ENCODE measurements at places on chromosomes 1 and 21. TPM values are rescaled to one million over a fixed set of nuclear protein-coding genes. Genes with fewer than 3 reads are reported as not detected.

DNA sequence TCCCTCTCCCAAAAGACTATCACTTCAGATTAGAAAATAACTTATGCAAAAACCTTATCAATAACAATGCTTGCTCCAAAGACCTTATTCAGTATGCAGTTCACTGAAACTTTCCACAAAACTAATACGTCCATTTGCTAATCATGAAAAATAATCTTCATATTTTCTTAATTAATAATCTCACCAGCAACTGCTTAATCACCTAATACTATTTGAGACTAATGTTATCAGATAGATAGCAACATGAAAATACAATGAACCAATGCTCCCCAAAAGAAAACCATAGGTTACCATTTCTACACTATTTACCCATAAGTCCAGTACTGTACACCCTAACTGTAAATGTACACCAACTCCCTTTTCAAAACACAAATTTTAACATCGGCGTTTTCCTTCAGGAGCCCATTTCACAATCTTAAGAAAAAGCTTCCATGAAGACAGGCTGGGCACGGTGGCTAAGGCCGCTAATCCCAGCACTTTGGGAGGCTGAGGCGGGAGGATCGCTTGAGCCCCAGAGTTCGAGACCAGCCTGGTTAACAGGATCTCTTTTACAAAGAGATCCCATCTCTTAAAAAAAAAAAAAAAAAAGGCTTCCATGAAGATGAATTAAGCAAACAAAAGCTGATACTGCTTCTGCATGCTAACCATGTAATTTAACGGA, 1.7 kb downstream of the GNB1 start:
- no peak for DNase-seq

DNA sequence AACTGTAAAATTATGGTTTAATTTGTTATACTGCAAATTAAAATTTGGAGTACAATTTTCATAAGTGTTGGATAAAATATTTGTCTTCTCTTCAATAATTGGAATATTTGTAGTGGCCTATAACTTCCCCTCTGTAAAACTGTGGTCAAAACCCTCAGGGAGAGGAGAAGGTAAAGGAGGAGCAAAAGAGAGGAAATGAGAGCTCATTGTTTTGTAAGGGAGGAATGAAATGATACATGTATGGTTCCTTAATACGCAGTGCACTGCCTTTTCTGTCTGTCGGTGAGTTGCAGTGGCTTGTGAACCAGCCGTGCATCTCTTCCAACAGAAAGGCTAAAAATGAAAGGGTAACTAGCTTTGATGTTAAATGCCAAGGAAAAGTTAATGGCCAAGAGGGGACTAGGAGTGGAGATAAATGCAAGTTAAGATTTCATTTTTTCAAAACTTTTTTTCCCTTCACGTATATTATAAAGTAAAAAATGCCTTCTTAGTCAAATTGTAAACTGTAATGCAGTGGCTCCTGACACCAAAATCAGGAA, 26.4 kb downstream of the LRRC8D start:
- DNase-seq = no peak

GRCh38 chr21:43717967-43718871, 710 bp upstream of the PDXK start:
- peak; percentile 73 for DNase-seq

- no peak for DNase-seq
These were observed 72.1 kb downstream of the SKI start for GRCh38 chr1:2300004-2300771.

- no peak for DNase-seq
These were observed 1.8 kb downstream of the PTBP2 start for GRCh38 chr1:96723377-96723776.

DNA sequence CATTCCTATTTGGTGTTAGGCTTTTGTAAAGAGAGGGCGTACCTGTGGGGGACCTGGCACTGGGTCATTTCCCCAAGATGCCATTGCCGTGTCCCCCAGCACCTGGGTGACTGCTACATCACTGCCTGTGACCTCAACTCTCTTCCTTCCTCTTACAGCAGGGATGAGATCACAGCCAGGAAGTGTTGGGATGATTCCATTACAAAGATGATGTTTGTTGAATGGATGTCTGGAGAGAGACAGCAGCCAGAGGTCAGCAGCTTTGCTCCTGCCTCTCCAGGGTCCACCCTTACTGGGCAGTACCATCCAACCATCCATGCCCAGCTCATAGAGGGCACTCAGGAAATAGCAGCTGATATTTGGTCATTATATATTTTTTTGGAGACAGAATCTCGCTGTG, 35.1 kb downstream of the TMEM51 start:
- DNase-seq = no peak

DNA sequence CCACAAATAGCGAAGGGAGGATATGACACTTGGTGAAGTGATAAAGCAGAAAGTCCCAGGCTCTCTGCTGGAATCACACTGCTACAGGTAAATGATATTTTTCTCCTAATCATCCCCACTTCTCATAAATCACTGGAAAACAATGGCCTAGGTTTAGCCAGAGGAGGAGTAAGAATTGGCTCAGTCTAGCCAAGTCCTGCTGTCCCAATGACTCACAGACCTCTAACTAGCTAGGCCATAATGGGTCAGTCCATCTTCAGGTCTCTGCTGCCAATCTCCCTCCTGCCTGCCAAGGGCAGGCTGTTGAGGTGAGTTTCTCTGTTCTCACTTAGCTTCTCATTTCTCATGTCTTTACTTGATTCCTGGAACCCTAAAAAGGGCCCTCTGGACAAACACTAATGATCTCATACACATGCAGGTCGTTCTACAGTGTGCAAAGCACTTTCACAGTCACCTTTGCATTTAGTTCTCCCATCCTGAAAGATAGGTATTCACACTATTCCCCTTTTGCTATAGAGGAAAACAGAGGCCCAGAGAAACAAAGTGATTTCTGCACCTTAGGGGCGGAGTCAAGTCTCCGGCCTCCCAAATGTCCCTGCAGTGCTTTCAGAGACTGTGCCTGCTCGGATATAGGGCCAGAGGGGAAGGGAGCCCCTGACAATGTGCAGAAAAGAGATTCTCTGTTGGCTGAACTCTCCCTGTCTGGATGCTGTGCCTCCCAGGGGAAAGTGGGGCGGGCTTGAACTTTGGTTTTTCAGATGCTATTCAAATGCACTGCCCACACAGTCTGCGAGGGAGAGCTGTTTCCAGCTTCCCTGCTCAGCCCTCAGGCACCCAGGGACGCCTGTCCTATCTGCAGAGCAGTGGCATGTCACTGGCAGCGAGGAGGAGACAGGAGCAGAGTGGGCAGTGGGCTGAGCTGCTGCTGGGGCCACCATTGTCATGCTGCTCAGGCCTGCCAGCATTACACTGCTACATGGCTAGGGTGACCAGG, 3.9 kb upstream of the CDK18 start:
- peak; percentile 75 for DNase-seq

DNA sequence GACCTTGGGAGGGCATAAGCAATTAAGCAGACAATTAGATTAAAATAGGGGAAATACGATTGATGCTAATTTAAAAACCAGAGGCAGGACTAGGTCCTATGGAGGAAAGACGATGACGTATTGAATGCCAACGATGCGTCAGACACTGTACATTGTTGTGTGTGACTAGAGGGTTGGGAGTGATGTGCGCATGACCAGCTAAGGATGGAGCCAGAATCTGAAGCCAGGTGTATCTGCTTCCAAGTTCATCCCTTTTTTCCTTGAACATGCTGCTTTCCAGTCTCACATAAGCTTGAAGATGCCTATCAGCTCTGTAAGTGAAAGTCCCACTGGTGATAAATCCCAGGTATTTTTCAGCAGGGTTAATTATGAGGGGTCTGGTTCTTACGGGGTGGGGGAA, 576.2 kb downstream of the MATN1 start:
- no peak for DNase-seq

DNA sequence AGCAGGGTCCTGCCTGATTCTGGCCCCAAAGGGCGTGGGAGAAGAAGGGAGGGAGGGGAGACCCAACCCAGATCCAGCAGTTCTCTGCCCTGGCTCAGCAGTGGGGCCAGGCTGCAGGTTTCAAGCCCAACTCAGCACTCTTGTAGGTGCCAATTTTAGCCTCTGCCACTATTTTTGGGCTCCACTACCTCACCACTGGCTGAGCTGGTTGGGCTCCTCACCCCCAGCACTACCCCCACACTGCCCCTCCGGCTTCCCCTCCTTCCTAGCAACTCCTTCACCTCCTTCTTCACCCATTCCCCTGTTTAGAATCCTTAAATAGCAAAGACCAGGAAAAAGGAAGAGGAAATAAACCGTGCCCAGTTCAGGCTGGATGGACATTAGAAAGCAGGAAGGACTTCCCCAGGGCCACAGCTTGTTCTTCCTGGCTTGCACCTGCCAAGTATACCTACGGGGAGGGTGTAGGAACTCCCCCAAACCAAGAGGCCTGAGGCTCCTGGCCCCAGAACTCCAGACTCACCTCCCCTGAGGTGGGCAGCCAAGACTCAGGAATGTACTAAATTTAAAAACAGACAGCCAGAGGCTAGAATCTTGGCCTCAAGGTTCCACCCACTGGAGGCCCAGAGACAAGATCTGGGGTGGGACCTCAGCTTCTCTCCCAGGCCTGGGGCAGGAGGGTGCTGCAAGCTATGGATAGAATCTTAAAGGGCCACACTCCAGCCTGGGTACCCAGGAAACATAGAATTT, 1.4 kb upstream of the ARHGEF2 start:
- no peak for DNase-seq

- no peak for DNase-seq
These were observed 70.2 kb downstream of the BACH1 start for GRCh38 chr21:29368906-29369305.

- DNase-seq = no peak
These were observed 84.1 kb downstream of the TM2D1 start for GRCh38 chr1:61640531-61641530.

DNA sequence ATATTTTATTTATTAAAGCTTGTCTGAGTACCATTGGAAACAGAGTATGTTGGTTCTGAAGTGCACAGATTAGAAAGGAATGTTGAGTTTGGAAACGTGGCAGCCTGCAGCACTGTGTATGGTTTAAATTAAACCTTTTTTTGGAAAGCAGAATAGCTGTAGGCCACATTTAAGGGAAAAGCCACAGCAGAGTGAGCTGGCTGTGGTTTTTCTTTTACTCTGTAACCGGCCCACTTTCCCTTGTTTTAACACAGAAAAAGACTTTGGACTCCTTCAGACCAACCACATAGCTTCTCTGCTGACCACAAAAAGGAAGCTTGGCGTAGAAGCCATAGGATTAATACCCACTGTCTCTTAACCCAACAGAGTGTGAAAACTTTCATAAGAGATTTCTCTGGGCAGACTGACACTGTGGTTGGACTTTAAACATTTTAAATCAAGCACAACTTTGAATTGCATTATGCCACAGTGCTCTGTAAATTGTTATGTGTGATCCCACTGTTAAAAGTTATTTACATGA, 75.2 kb downstream of the NFIA start:
- peak; percentile 49 for DNase-seq

DNA sequence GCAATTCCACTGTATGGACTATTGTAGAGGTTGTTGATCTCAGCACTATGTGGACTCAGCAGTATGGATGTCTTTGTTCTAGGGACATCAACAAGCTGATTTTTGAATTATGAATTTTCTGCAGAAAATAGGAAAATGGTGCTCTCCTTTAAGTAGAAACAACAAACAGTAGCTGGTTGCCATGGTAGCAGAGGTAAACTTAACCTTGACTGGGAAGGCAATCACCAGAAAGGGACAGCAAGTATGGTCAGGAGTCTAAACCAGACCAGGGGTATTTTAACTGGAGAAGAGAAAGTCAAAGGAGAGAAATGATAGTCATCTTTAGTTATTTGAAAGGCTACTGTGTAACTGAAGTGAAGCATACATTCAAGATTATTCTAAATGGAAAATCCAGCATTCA, 22.3 kb downstream of the WLS start:
- no peak for DNase-seq

GRCh38 chr1:12528021-12528852, 89.8 kb downstream of the DHRS3 start:
- DNase-seq = no peak

DNA sequence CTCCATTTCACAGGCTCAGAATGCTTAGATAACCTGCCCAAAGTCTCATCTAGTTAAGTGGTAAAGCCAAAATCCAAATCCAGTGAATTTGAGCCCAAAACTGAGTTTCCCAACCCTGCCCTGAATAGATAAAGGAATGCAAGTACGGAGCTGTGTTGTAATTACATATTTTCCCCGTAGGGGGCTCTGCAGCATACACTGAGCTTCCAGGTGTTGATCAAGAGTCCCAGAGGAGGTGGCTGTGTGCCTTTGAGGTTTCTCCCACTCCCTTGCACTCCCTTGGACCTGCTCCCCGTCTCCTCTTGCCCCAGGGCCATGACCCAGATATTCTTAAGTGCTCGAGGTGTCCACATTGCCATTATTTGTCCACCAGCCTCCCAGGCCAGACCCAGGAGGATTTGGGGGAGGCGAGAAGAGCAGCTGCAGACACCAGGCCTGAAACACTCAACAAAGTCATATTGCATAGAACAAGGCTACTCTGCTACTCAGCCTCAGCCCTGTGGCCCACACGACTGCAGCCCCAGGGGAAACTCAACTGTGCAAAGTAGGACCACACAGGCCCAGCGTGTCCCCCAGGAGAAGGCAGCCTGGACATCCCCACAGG, 18.4 kb upstream of the LY9 start:
- peak; percentile 21 for DNase-seq

ELAPOR1 gene
- polyA plus RNA-seq = 1.1 TPM

RHD gene
- not detected for polyA plus RNA-seq

MNDA gene
- polyA plus RNA-seq = not detected

NUDT4B gene
- 24.7 TPM for polyA plus RNA-seq

ZYG11B gene
- polyA plus RNA-seq = 5.8 TPM

KCNK1 gene
- polyA plus RNA-seq = 10.1 TPM

KRTAP12-1 gene
- polyA plus RNA-seq = not detected

SYPL2 gene
- 0.03 TPM for polyA plus RNA-seq

AZIN2 gene
- 17.8 TPM for polyA plus RNA-seq

ACTA1 gene
- polyA plus RNA-seq = 0.21 TPM

SERTAD4 gene
- 2.9 TPM for polyA plus RNA-seq

S100A7A gene
- not detected for polyA plus RNA-seq
